ENCODE measurements at places on chromosomes 2 and 18. TPM values are rescaled to one million over a fixed set of nuclear protein-coding genes. Genes with fewer than 3 reads are reported as not detected.

- no peak for DNase-seq
Observed at GRCh38 chr2:81249152-81249551, 944.6 kb upstream of the LRRTM1 start.

DNA sequence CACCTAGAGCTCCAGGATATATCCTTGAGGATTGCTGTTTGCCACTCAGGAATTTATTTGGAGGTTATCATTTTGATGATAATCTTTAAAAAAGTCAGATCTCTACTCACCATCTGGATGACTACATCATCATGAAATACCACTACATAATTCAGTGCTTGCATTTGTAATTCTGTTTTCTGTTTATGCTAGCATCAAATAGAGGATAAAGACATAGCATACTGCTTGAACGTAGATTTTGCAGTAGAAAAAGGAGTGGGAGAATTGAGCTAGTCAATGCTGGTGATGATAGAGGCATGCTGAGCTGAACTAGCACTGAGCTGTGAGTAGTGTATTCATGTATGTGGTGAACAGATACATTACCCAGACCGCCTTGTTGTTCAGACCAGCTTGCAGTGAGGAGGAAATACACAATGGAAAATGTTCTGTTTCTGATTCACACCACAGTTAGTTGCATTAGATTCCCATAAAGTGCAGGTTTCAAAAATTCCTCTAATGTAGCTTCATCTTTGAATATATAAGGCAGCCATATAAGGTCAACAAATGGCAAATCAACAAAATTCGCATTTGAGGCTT, 68.8 kb upstream of the CDC42EP3 start:
- no peak for DNase-seq

DNA sequence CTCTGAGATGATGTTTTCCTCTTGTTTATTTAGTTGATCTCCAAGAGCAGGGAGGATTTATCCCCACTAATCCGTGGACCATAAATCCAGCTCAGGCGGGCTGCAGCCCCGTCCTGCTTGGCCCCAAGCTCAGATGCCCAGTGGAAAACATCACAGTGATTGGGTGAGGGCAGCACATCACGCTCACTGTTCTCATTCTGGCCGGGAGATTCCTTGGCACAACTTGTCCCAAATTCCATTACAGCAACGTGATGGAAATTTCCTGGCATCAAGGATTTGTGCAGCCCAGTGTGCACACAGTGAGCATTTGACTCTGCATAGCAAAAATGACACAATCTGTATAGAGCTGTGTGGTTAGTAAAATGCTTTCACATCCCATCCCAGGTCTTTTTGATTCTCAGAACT, 96.8 kb downstream of the VAPA start:
- no peak for DNase-seq

GRCh38 chr2:63055226-63056106, 4.8 kb downstream of the OTX1 start:
- DNase-seq, result no peak

GRCh38 chr2:12797815-12798214, 81.1 kb downstream of the TRIB2 start:
- DNase-seq, result no peak

DNA sequence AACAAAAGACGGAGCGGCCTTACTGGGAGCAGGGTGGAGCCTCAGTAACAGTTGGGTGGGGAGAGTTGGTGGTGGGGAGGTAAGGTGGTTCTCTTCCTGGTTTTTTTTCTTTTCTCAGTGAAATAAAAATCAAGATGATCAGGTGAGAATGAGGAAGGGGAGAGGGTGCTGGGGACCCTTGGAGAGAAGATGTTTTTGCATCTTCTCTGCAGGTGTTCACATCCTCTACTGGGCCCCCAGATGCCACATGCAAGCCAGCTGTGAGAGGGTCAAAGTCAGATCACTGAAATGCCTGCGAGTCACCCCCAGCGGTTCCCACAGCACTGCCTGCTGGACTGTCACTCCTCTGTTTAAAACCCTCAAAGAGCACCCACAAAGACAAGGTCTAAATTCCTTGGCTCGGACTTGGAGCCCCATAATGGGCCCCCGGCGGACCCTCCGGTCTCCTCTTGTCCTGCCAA, 69.8 kb upstream of the FHL2 start:
- no peak for DNase-seq

DNA sequence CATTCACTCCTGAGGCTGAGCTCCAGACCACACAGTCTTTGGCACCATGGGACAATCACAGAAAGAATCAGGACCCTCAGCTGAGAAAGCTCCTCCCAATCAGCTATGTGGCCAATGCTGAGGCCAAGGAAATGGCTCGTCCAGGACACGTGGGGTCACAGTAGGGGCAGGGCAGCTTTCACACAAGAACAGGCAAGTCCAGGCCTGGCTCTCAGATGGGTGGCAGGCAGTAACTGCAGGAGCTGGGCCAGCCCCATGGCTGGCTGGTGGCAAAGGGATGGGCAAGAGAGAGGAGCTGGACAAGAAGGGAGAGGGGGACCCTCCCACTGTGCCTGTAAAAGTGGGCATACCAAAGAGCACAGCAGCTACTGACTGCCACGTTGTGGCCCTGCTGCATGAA, 12.2 kb upstream of the EDAR start:
- DNase-seq, result no peak

- no peak for DNase-seq
Observed at GRCh38 chr2:230664128-230664527, 48.5 kb upstream of the CAB39 start.

- DNase-seq, result no peak
Observed at GRCh38 chr18:57150828-57151227, 3.9 kb downstream of the BOD1L2 start.

- DNase-seq, result no peak
Observed at GRCh38 chr2:172216477-172216876, 113.8 kb upstream of the DLX2 start.

DNA sequence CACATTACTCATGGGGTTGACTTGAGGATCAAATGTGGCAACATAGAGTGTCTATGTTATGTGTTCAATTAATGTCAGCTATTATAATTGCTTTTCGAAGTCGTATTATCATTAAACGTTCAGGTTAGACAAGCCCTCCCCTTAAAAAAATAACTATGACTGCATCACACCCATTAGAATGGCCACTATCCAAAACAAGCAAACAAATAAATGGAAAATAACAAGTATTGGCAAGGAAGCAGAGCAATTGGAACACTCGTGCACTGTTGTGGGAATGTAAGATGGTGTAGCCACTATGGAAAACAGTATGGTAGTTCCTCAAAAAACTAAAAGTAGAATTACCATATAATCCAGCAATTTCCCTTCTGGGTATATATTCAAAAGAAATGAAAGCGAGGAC, 10.0 kb upstream of the CTIF start:
- no peak for DNase-seq

- no peak for DNase-seq
Observed at GRCh38 chr2:140905083-140905781, 1225.6 kb downstream of the LRP1B start.

DNA sequence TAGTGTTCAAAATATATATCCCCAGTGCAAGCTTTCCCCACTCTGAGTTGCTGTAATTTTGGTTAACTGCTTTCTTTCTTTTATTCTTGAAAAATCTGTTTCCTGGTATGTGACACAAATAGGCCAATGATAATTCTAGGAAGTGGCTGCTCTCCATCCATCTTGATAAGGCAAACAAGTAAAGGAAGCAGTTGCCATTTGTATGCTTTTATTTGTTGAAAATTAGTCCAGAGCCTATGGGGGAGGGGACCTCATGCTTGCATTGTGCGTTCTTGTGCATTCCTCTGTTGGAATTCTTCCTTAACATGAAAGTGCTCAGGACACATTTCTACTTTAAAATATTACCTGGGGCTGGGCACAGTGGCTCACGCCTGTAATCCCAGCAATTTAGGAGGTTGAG, 111.2 kb upstream of the FSHR start:
- DNase-seq, result no peak

DNA sequence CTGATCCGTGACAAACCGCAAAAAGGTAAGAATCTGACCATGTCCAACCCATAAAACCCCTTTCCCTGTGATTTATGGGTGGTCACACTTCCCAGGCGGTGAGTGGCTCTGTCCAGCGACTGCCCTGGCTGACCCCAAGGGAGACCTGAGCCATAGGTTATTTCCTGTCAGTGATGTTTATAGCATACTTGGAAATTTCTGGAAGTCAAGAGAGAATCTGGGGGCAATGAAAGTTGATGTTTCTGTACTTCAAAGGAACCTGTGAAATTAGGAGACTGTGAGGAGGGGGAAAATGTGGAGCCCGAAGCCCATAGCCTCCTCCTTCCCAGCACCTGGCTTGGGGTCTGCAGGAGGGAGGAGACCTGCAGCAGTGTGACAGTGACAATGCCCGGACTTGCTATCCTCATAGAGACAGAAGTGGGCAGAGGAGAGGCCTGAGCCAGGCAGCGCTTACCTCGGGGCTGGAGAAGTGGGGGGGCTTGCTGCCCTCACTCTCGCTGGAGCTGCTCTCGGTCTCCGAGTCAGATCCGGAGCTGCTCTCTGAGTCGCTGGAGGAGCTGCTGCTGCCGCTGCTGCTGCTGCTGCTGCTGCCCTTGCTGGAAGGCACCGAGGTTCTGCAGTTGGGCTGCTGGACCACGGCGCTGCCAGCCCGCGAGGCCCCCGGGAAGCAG, 111.3 kb upstream of the REV1 start:
- DNase-seq, result no peak

GRCh38 chr2:62489162-62489561, 16.8 kb downstream of the TMEM17 start:
- no peak for DNase-seq

DNA sequence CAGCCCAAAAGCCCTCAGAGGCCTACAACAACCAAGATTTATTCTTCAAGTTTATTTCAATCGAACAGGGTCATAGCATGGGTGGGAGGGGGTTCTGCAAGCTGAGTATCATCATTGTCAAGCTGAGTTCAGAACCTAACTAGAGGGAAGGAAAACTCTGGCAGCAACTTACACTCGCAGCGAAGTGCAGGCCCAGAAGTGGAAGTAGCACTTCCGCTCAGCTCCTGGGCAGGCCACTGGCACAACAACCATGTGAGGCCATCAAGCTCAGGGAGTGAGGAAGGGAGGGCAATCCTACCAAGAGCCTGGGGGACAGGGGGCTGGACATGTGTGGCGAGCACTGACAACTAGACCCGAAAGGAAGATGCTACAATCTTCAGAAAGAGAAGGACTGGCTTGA, 4.8 kb downstream of the UXS1 start:
- DNase-seq, result no peak

GRCh38 chr2:109348190-109348589, 219.2 kb downstream of the SH3RF3 start:
- DNase-seq, result no peak

- no peak for DNase-seq
Observed at GRCh38 chr18:7079231-7079630, 38.4 kb downstream of the LAMA1 start.

- no peak for DNase-seq
Observed at GRCh38 chr2:233746475-233747282, 13.4 kb upstream of the UGT1A1 start.

- DNase-seq, result no peak
Observed at GRCh38 chr2:59752512-59752911, 800.9 kb downstream of the BCL11A start.

GRCh38 chr2:220562375-220563140, 935.1 kb downstream of the SLC4A3 start:
- no peak for DNase-seq

- DNase-seq, result no peak
Observed at GRCh38 chr2:154623819-154624218, 74.7 kb upstream of the KCNJ3 start.

DNA sequence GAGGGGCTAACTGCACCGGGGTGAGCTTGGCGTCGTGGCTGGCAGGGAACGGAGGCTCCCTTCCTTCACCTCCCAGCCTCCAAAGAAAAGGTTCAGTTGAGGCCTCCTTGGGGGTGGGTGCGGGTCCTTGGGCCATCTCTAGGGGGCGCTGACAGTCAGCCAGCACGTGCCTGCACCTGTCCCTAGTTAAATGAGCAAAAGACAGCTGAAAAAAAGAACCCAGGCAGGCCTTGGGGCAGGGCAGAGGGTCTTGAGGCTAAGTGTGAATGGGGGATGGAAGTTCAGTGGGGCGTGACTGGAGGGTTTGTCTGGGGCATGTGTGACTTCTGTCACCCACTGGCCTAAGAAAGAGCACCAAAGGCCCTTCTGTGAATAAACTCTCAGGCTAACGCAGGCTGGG, 56.4 kb downstream of the ZFP36L2 start:
- DNase-seq, result peak; percentile 72

DNA sequence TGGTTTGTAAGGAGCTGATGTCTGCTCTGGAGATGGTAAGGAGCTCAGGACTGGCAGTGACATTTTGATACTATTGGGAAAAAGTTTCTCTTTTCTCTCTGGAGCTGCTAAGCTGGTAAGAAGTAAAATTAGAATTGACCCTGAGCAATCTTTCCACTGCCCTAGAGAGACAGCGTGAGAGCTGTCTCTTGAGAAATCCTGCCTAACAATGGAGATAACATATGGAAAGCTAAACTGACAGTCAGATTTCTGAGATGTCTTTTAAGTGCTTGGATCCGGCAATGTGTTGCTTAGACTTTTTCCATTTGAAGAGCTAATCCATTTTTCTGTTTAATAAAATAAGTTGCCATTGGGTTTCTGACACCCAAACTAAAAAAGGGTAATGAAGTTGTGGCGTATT, 302.4 kb downstream of the KCNS3 start:
- no peak for DNase-seq

GRCh38 chr2:63101954-63102353, 51.3 kb downstream of the OTX1 start:
- no peak for DNase-seq

- no peak for DNase-seq
Observed at GRCh38 chr2:102253140-102253752, 58.1 kb upstream of the IL1RL1 start.

DNA sequence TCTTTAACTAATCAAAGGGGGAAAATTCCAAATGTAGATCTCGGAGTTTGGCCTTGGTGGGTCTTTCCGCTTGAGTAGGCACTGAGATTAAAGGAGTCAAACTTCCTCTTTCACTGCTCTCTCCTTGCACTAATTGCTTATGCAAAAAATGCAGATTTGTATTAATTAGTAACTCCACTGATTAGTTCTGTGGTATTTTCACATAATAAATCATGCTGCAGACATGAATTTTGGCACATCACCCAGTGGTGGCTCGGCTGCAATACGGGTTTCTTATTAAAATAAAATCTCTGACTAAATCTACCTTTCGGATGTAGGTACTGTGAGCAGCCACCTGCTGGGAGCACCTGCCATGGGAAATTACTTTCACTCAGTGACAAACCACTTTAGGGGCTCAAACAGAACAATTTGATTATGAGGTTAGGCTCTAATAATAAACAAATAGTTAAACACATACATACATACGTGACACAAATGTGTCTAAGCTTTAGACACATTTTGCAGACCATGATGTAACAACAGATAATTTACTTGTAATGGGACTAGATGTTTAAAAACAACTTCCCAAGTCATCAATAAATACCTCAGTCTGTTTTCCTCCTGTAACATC, 6.4 kb upstream of the NEUROD1 start:
- DNase-seq, result no peak

Gene TMEM200C
- not detected for total RNA-seq

Gene RALBP1
- total RNA-seq, result 49.9 TPM

Gene SH3RF3
- total RNA-seq, result 2.2 TPM

Gene RAPH1
- 2.6 TPM for total RNA-seq

Gene CCDC141
- total RNA-seq, result 8.2 TPM

Gene IL1RL1
- total RNA-seq, result 0.33 TPM

Gene SIGLEC15
- total RNA-seq, result not detected

Gene RUFY4
- total RNA-seq, result 0.81 TPM

Gene INHBB
- not detected for total RNA-seq

Gene ELMOD3
- 33.2 TPM for total RNA-seq

Gene RASGRP3
- 2.2 TPM for total RNA-seq

Gene STK39
- 25.9 TPM for total RNA-seq

Gene MAP2
- total RNA-seq, result 0.47 TPM

Data from CD4-positive, alpha-beta memory T cell (primary cell).